ENCODE measurements at places on chromosomes 12 and 14. TPM values are rescaled to one million over a fixed set of nuclear protein-coding genes. Genes with fewer than 3 reads are reported as not detected.
A peak's percentile ranks its signal among the peaks of the same experiment; 100 is the strongest.

DNA sequence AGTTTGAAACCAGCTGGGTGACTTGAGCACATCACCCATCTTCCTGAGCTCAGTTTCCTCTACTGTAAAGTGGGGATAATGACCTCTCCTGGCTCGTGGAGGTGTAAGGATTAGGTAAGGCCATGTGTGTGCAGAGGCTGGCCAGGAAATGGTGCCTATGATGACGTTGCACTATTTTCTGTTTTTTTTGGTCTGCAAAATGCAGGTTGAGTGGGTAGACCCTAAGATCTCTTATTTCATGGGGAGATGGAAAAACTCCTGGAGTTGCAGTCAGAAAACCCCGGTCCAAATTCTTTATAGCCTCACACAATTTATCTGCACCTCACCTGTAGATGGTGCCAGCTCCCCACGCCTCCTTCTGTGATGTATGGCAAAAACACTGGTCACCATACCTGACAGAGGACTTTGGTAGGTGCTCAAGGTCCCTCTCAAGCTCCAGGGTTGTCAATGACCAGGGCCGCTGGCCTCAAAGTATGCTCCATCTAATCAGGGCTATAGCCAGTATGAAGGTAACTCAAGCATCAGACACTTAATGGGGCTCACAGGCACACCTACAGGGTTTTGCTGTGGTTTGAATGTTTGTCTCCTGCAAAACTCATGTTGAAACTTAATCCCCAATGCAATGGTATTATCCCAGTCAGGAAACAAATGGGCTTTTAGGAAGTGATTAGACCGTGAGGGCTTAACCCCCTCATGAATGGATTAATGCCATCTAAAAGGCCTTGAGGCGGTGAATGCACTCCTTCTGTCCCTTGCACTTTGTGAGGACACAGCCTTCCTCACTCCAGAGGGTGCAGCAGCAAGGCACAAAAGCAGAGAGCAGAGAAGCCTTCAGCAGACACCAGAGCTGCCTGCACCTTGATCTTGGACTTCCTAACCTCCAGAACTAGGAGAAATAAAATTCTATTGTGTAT, 17.6 kb downstream of the C14orf132 start:
- no peak for DNase-seq

- no peak for DNase-seq
Measured at GRCh38 chr12:67925077-67925476, 64.2 kb upstream of the IFNG-AS1 start.

The LPAR5 gene
- 2.3 TPM for total RNA-seq

DNA sequence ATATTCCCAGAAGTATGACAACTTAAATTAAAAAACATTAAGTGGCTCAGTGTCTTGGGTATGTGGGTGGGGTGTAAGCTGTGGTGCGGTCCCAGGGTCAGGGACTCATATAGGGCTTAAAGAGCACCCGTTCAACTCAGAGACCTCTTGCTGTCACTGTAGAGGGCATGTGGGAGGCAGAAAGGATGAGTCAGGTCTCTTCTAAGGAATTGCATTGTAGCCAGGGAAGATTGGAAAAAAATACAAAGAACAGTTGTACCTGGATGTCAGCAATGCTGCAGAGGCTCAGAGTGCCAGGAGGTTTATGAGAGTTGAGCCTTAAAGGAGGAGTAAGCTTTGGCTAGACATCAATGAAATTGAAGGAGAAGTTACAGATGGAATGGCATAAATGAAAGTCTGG, 104.1 kb downstream of the MYRFL start:
- no peak for DNase-seq

DNA sequence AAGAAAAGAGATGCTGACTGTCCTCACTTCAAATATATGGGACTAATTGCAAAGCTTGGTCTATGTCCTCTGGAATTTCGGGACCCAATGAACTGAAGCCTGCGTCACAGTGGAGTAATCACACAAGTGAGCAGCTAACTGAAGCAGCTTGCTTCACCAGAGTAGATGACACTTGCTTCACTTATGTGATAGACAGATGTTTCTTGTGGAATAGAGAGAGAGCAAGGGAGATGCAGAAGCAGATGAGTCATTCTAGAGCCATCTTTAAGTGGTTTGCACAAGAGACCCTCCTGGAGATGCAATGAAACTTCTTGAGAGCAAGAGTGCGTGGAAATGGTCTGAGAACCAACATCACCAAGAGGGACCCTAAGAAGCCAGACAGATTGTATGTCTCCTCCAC, 1537.1 kb upstream of the FLRT2 start:
- DNase-seq: no peak

- DNase-seq: no peak
Measured at GRCh38 chr14:23864861-23865260, 88.7 kb upstream of the DHRS4 start.

The DAO gene
- 0.28 TPM for total RNA-seq

DNA sequence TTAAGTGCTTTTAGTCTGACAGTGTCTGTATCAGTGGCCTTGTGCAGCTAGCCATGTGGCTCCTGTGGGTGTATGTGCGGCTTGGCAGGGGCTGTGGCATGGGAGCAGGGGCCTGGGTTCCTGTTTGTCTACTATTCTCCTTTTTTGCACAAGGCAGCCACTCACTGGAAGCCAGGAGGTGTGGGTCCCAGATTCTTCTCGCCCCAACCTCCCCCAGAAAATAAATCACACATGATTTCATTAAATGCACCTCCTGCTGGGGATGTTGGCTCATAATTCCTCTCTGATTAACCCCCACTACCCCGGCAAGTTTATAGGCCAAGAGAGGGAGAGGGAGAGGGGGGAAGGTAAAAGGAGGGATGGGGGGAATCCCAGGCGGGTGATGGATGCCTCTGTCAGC, 17.6 kb downstream of the CALCOCO1 start:
- peak; percentile 64 for DNase-seq

DNA sequence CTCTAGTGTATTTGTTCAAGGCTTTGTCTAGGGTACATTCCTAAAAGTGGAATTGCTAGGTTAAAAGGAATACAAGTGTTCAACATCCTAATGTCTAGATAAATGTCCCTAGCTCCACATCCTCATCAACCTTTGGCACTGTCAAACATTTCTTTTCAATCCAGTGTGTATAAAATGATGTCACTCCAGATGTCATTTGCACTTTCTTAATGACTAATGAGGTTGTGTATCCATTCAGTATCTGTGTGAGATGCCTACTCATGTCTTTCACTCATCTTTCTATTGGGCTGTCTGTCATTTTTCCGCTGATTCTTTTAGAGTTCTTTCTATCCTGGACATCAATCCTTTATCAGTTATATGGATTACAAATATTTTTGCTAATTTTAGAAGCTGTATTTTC, 43.3 kb downstream of the ARMH4 start:
- DNase-seq: no peak

DNA sequence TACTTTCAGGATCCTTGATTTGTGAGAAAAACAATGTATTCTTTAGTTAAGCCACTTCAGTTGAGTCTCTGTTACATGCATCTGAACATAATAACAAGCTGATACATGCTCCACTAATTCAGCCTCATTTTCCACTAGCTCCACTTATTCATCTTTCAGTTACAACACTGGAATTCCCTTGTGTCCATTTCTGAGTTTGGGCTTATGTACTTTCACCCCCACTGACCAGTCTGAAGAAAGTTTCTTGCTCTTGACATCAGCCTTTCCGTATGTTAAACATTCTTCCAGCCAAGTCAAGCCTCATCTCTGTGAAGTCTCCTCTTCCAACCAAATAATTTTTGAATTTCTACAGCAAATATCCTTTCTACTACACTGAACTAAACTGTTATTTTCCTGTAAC, 592.5 kb upstream of the NOVA1 start:
- DNase-seq: no peak

GRCh38 chr12:57966536-57966935, 25.2 kb downstream of the ATP23 start:
- no peak for DNase-seq

DNA sequence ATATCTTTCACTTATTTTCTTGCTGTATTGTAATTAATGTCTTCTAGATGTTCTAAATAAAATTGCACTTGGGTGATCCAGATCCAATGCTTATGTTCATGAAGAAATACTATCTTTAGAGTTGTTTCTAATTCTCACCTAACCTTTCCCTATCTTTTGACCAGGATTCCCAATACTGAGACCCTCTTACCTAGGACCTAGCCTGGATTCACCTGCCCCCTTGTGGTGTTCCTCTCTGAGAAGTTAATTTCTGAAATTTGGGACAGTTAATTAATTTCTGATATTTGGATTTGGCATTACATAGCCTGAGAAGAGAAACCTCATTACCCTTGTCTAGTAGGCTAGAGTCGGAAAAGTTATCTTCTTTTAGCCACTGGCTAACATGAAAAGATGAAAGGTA, 29.5 kb downstream of the FOXA1 start:
- no peak for DNase-seq

GRCh38 chr14:24361326-24361725, 6.7 kb upstream of the NFATC4 start:
- DNase-seq: no peak

- no peak for DNase-seq
Measured at GRCh38 chr12:40451661-40452060, 226.9 kb downstream of the LRRK2 start.

- DNase-seq: no peak
Measured at GRCh38 chr14:53525608-53526007, 372.5 kb upstream of the DDHD1 start.

DNA sequence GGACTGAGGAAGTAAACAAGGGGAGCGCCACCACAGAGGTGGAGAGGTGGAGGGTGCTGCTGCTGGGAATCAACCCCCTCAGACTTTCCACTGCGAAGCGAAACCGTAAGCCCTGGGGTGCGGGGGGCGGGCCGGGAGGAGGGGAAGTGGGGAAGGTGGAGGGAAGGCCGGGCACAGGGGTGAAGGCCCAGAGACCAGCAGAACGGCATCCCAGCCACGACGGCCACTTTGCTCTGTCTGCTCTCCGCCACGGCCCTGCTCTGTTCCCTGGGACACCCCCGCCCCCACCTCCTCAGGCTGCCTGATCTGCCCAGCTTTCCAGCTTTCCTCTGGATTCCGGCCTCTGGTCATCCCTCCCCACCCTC, at the start of gene LAG3:
LAG3 (plus strand) TSS at position 190 of the 365 bp plus-strand sequence. CDS start 333 bp downstream, outside the sequence.
- no peak for DNase-seq

- no peak for DNase-seq
Measured at GRCh38 chr14:60300019-60300418, 51.0 kb downstream of the PPM1A start.

The RPL36AL gene
- 144 TPM for total RNA-seq

The KLHL33 gene
- 1.2 TPM for total RNA-seq

GRCh38 chr12:47846294-47846996, 26.7 kb upstream of the HDAC7 start:
- DNase-seq: no peak

The KRT71 gene
- not detected for total RNA-seq

- DNase-seq: no peak
Measured at GRCh38 chr12:102182635-102183034, 15.0 kb downstream of the PMCH start.

DNA sequence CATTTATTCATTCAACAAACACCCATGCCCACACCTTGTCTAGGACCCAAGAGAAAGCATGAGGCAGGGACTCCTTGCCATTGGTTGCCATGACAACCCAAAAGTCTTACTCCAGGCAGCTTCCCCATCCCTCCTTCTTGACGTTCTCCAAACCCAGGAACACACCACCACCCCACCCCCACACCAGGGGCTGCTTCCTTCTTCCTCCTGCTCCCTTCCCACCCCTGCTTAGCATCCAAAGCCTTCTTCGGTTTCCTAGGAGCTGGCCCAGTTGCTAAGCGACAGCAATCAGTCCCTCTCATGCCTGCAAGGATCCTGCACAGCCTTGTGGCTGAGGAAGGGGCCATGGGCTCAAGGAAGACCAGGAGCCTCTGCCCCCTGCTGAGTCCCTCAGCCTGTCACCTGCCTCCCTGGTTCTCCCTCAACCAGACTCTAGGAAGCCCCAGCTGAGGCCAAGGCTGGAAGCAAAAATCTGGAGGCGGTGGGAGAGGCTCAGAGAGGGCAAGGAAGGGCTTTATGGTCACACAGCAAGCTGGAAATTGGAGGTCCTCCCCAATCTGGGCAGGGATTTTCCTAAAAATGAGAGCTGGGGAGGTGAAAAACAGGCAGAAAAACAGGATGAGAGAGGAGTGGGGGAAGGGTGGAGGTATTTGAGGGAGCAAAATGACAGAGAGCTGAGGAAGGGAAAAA, 15.4 kb downstream of the RASAL1 start:
- DNase-seq: no peak

DNA sequence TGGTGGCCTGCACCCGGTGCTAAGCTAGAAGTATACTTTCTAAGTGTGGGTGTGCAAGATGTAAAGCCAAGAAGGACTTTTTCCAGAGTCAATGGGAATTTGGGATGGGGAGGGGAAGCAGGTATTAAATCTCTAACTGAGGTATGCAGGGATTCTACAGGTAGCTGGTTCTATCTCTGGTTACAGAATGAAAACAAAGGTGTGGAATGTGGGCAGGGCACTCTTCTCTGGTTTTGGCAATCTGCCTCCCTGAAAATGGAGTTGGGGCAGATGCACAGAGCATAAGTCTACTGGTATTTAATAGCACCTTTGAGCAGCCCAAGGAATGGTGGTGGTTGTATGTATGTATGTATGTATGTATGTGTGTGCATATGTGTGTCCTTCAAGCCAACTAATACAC, 66.7 kb upstream of the PPP1R12A start:
- no peak for DNase-seq

The PRIMA1 gene
- 5.0 TPM for total RNA-seq

DNA sequence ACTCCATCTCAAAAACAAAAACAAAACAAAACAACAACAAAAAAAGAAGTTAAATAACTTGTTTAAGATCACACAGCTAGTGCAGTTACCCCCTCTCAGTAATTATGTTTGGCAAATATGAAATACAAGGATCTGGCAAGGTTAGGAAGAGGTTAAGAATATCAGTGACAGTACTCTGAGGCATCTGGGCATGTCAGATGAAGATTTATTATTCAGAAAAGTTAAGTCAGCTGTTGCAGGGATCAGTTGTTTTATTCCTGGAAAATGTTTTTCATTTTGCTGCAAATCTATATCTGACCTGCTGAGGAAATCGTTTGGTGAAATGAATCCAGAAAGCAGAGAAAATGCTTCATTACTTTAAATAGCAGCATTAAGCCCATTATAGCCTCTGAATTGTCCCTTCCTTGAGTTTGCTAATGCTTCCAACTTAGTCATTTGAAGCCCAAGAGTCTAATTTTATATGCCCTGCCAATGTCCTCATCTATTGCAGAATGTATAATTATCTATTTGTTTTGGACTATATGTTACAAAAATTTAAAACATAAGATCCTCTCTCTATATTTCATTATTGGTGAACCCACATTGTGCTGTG, 8.1 kb downstream of the GPX2 start:
- no peak for DNase-seq

- DNase-seq: no peak
Measured at GRCh38 chr12:54977155-54977554, 7.4 kb downstream of the TESPA1 start.
